Glomerular endothelial cell (primary cell): ENCODE measurements at places on chromosomes 6 and 20. TPM values are rescaled to one million over a fixed set of nuclear protein-coding genes. Genes with fewer than 3 reads are reported as not detected.

CD164 gene
- 141 and 163 TPM in 2 replicates for total RNA-seq

EYS gene
- total RNA-seq, result 0.41 TPM in 1 of 2 replicates, not detected in the other

SAPCD1 gene
- 3.3 and 3.9 TPM in 2 replicates for total RNA-seq

TREML4 gene
- not detected in 2 replicates for total RNA-seq

C6orf52 gene
- total RNA-seq, result 1.9 and 3.4 TPM in 2 replicates

IL22RA2 gene
- total RNA-seq, result not detected in 2 replicates

OVOL2 gene
- not detected in 2 replicates for total RNA-seq

MRPL14 gene
- 66.2 and 78.2 TPM in 2 replicates for total RNA-seq

KHDC1L gene
- total RNA-seq, result not detected in 2 replicates

HLA-DQA1 gene
- total RNA-seq, result not detected in 2 replicates

RRAGD gene
- 3.5 and 11.2 TPM in 2 replicates for total RNA-seq

CST5 gene
- total RNA-seq, result not detected in 2 replicates

TNNC2 gene
- not detected in 2 replicates for total RNA-seq

RBM24 gene
- 5.5 and 8.2 TPM in 2 replicates for total RNA-seq

SUPT3H gene
- total RNA-seq, result 4.2 and 7.7 TPM in 2 replicates
